ENCODE measurements at places on chromosomes 5 and 9.

DNA sequence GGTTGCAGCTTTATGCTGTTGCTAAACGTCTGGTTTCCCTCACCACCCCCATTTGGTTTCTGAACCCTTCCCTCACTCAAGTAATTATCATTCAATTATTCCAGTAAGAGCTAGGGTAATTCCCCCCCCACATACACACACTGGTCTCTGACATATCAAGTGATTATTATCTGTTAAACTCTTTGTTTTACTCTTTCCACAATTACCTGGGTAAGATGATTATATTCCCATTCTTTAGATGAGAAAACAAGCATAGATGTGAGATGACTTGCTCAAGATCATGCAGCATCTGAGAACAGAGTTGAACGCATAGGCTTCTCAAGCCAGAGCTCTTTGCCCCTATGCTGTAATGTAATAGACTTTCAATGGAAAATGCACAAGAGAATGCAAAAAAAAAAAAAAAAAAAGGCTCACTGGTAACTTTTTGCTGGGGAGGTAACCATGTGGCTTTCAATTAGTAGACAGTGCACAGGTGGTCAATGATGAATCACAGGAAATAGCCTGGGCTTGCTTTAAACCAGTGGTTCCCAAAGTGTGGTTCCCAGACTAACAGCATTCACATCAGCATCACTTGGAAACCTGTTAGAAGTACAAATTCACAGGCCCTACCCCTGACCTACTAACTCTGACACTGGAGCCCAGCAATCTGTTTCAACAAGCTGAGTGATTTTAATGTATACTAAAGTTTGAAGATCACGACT, 87.6 kb downstream of the PIK3R1 start:
- DNase-seq: no peak

- peak; percentile 46 for DNase-seq
Observed at GRCh38 chr5:77645158-77645994, 6.9 kb upstream of the OTP start.

- no peak for DNase-seq
Observed at GRCh38 chr9:68821911-68822310, 116.9 kb downstream of the PIP5K1B start.

GRCh38 chr5:60649288-60649917, 50.6 kb downstream of the DEPDC1B start:
- DNase-seq: no peak

GRCh38 chr5:138274189-138274853, at the start of gene GFRA3:
TSS of gene GFRA3 (minus strand) at chr5:138274621. CDS start at chr5:138274424, 197 bp downstream.
- DNase-seq: no peak

DNA sequence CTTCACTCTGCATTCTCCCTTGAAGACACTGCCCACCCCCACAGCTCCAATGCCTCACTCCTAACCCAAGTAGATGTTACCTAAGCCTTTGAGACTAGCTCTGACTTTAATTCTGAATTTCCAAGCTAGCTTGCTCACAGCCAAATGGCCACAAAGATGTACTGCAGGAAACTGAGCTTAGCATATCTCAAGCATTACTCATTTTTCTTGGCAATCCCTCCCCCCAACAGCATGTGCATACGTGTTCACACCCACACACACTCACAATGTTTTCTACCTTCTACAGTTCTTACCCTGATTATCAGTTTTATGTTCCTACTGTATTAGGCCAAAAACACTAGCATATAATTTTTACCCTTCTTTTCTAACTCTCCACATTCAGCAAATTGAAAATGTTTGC, 13.7 kb upstream of the GRIA1 start:
- no peak for DNase-seq

DNA sequence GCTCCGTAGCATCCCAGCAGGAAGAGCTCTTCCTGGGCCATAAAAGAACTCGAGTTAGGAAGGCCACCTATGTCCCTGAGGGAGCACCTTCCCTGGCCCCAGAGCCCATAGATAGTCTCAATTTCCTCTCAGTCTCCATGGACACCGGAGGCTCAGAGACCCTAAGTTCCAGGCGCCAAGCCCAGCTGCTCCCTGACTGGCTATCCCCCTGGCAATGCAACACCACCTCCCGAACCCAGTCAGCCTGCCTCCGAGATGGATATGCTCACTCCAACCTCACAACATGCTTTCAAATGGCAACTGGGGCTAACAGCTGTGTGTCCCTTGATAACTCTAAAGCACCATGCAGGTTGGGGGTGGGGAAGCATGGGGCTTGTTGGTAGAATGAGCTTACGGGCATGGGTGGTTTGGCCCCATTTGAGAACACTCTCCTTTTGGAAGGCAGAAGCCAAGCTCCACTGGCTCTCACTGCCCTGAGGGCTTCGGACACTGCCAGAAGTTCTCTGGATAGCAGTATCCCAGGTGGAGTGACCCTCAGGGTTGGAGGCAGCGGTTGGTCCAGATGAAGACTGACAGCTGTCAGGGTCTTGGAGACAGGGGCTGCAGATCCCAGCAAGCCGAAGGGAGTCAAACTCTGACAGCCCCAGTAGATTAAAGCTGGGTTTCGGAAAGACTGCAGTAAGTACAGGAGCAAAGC, 165.3 kb downstream of the PAX5 start:
- no peak for DNase-seq

DNA sequence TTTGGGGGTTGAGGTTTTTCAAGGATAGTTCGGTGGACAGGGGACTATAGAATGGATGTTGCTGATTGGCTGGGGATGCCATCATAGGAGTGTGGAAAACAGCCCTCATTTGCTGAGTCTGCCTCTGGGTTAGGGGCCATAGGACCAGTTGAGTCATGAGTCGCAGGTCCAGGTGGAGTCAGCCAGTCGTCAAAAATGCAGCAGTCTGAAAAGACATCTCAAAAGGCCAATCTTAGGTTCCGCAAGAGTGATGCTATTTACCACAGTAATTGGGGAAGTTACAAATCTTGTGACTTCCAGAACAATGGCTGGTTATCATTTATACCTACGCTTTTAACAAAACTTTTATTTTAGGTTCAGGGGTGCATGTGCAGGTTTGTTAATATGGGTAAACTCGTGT, 276.0 kb upstream of the DMRT1 start:
- DNase-seq: no peak

- no peak for DNase-seq
Observed at GRCh38 chr5:169904508-169904907, 75.8 kb downstream of the INSYN2B start.

- no peak for DNase-seq
Observed at GRCh38 chr9:92406477-92406876, 2.1 kb upstream of the OGN start.

DNA sequence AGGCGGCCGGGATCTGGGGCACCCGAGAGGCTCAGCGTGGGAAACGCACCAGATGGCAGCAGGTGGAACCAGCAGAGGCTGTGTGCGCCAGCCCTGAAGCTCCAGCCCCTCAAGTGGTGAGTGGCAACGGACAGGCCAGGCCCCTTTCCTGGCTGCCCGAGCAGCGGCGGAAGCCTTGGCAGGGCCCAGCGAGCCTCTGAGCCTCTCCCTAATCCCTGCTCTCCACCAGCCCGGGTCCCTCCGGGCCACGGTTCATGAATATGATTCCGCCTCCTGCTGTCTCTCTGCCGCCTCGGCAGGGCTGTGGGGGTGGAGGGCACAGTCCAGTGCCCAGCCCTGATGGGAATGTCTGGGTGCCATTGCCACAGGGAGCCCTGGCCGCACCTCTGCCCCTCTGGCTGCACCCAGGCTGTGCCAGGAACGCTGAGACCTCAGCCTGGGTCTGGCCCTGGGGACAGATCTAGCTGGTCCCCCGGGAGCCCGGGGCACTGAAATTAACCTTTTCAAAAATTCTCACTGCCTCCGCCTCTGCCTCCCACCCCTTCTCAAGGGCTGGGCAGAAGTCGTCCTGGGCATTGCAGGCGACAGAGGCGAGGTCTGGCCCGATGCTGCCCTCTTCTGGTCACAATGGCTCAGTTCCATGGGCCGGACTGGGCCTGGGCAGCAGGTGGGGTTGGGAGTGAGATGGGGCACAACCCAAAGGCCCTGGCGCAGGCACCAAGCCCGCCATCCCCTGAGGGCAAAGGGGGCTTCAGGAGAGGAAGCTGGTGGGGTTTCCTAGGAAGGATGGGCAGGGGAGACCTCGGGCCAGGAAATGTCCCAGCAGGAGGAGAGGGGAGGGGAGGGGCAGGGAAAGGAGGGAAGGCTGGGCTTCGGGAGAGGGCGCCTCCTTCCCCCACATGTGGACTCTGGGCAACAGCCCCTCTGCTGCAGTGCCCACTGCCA, 20.3 kb downstream of the CCDC187 start:
- peak; percentile 67 for DNase-seq

DNA sequence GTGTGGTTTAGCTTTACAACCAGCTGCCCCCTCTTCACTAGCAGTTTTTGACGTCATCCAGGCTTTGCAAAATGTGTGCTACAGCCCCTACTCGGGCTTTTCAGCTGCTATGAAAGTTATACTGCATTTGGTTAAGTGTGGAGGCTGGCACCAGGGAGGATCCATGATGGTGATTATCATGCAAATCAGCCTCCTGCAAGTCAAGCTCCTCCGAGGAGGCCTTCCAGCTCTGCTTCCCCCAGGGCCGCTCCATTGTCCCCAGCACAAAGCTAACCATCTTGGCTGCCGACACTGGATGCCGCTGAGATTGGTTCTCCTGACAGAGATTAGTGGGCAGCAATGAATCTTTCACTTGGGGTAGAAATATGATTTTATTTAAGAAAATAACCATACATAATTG, 159.6 kb downstream of the NR2F1-AS1 start:
- DNase-seq: no peak

GRCh38 chr9:6930827-6931226, 173.1 kb downstream of the KDM4C start:
- DNase-seq: no peak

GRCh38 chr9:13806714-13807113, 507.2 kb downstream of the NFIB start:
- DNase-seq: no peak

GRCh38 chr5:72566746-72567145, 59.5 kb upstream of the ZNF366 start:
- no peak for DNase-seq

GRCh38 chr5:110053205-110053604, 363.5 kb downstream of the MAN2A1 start:
- DNase-seq: no peak

- peak; percentile 21 for DNase-seq
Observed at GRCh38 chr9:136671646-136672430, 9.1 kb downstream of the EGFL7 start.

DNA sequence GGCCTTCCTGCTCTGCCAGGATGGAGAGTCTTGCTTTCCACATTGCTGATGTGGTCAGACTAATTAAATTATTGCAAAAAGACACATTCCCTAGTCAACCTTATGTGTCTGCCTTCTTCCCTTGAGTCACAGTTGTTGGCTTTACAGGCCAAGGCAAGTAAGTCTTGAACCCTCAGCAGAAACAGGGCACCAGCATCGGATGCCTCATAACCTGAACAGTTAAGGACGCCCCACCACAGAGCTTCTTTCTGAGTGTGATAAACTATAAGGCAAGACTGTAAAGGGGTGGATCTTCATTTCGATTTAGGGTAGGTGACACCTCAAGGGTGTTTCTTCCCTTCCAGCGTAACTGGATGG, 670 bp upstream of the KIF2A start:
- DNase-seq: no peak

DNA sequence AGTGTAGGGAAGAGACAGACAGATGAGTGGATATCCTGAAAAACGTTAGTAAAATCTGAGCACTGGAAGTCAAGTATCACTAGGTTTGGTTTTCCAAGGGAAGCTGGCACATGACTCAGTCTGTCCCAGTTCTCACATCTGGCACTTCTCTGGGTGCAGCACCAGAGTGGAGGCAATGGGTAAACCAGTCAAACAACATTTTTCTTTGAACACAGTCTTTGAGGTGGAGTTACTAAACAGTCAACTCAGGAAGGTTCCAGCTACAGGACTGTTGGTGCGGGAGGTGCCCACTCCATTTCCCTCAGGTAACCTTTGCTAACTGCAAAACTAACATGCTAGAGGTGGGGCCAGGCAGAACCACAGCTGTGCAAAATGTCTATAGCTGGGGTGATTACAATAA, 301.4 kb upstream of the RFX3 start:
- no peak for DNase-seq

DNA sequence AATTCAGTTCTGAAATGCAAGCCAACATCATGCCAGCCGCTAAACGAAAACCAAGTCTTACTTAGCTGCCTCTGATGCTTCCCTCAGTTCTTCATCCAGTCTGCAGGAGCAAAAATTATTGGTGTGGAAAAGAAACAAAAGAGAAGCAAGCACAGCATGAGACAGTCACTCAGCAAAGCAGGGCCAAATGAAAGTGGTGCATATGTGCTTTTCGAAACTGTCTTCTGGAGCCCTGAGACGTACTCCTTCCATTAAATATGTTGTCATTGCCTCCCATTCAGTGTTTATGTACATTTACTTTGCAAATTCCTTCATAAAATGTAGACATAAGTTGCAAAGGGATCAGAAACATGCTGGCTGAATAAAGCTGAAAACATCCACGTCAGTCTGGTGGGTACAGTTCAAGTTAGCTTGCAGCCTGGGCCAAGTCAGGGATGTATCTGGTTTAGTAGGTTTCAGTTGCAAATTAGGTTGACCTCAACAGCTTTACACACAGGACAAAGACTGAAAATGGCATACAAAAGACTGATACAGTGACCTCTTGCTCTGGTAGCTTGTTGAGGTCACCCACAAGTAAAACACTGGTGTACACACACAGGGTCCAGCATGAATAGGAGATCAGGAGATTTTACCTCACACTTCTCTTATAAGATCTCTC, 139.7 kb upstream of the PCA3 start:
- no peak for DNase-seq

DNA sequence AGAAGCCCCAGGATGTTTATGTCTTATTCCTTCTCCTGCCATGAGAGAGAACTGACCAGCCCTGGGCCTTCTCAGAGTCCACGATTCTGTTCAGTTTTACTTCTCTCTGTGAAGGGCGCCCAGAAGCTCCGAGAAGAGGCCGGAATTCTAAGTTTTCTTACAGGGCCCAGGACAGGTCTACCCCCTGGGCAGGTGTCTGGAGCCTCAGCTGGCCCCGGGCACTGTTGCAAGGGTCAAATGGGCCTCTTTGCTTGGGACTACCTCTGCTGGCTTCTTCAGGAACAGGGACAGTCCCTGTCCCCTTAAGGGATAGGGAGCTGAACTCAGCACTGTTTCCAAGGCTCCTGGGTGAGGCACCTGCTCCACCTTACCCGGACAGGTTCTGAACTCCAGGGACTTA, 55.0 kb downstream of the RASGEF1C start:
- DNase-seq: no peak

DNA sequence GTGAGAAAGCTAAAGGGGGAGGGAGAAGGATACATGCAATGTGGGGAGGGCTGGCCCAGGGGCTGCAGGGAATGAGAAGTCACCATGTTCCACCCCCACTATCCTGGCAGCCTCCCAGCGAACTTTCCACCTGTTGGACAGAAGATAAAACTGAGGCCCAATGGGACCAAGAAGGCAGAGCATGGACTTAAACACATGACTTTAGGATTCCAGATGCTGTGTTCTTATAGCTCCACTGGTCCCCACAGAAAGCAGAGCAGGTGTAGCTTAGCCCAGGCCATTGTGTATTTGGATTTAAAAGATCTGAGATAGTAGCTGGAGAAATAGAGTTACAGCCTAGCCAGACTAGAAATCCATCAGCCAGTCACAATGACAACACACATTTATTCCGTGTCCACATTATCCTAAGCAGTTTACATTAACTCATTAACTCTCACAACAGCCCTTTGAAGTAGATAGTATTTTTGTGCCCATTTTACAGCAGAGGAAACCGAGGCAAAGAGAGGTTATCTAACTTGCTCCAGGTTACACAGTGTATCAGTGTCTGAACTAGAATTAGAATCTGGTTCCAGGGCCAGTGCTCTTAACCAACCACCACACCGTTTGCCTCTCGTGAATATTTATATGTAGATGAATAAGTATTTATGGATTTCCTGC, 121.0 kb downstream of the RGS3 start:
- no peak for DNase-seq

Measured in T-helper 17 cell (primary cell).